ENCODE measurements at places on chromosomes 1 and 21.
A peak's percentile ranks its signal among the peaks of the same experiment; 100 is the strongest.

GRCh38 chr1:204255966-204256365, 42.2 kb upstream of the GOLT1A start:
- DNase-seq = no peak

GRCh38 chr1:161096530-161096929, 1.6 kb upstream of the KLHDC9 start:
- DNase-seq = no peak

DNA sequence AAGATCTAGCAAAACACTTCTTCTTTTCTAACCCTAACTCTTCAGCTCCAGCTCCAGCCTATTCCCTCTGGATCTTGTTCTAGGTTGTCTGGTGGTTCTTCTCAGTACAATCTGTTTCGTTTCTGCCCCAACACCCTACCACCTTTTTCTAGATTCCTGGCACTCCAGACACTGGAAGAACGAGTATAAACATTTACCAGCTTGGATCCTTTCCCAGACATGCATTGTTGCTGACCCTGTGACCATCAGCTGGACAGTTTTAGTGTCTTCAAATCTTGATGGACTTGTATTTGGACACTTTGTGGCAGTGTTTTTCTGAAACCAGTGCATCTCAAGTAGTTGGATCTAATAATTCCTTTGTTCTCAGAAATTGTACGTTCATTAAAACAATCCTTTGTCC, 30.6 kb upstream of the CACNA1E start:
- no peak for DNase-seq

DNA sequence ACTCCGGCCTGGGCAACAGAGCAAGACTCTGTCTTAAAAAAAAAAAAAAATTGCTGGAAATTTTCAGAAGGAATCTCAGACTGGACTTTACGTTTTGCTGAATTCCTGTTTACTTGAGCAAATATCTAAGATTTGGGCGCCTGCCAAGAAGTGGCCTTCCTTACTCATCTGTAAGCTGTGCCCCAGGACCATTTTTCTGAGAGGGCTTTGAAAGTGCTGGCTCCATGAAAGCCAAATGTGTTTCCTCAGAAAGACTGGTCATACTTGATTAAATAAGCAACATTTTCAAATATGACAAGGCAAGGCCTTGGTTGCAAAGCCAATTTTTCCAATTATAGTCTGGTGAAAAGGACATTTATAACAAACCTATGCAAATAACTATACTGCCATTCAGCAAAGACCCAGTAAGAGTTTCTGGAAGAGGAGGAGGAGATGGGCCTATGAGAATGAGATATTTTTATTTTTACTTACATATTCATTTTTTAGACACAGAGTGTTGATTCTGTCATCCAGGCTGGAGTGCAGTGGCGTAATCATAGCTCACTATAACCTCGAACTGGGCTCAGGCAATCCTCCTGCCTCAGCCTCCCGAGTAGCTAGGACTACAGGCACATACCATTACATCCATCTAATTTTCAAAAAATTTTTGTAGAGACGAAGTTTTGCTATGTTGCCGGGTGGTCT, 56.3 kb upstream of the HTR1D start:
- DNase-seq = peak; percentile 23

Measured in colonic mucosa (tissue), 4 donors.